ENCODE measurements at places on chromosomes 7 and 10. TPM values are rescaled to one million over a fixed set of nuclear protein-coding genes. Genes with fewer than 3 reads are reported as not detected.

- H3K27ac ChIP-seq: no peak overlapping the region
- no peaks in the 10 kb centered on the region for H3K4me1 ChIP-seq
- H3K4me3 ChIP-seq: no peak overlapping the region
- no peaks in the 10 kb centered on the region for H3K27me3 ChIP-seq
- no peaks in the 10 kb centered on the region for H3K36me3 ChIP-seq
These were observed 305.8 kb upstream of the KCND2 start for GRCh38 chr7:119967221-119967620.

- no peaks in the 10 kb centered on the region for H3K36me3 ChIP-seq
- no peak for DNase-seq
- H3K27ac ChIP-seq: no peak overlapping the region
- H3K4me3 ChIP-seq: no peak overlapping the region
- H3K27me3 ChIP-seq: no peaks in the 10 kb centered on the region
These were observed 17.8 kb upstream of the C1GALT1 start for GRCh38 chr7:7164591-7164990.

DNA sequence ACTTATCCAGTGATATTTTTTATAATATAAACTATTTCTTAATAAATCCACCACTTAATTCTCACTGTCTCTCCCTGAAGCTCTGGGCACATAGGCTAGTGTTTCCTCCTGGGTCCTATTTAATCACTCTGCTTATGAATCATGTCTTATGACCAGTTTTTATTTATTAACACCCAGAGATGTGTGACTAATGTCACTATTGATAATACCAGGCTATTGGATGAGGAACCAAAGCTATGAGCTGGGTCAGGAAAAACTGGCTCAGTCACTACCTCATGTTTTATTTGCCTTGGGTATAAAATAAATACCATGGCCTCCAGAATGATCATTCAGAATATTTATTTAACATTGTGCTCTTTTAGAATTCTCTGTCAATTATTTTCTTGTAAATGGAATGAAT, 5.2 kb downstream of the SEMA3E start:
- no peaks in the 10 kb centered on the region for H3K4me1 ChIP-seq
- DNase-seq: no peak
- H3K4me3 ChIP-seq: no peak overlapping the region
- no peaks in the 10 kb centered on the region for H3K27me3 ChIP-seq
- no peaks in the 10 kb centered on the region for H3K36me3 ChIP-seq
- H3K27ac ChIP-seq: no peak overlapping the region

DNA sequence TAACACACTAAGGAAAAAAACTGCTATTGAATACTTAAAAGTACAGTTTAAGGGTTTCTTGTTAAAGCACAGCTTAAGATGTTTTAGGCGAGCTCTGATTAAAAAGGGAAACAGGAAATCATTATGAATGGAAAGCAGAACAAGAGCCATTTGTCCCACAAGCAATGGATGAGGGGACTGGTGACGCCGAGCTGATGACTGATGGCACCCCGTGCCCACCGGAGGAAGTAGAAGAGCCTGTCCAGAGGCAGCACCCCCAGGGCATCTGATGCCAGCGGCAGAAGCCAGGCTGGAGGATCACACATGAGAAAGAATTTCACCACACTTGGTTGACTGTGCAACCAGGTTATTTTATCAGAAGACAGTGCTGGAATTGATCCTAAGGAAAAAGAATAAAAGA, 15.0 kb upstream of the INSIG1 start:
- H3K27me3 ChIP-seq: peaks cover 6% of the 10 kb centered on the region
- no peak overlapping the region for H3K27ac ChIP-seq
- peaks cover 6% of the 10 kb centered on the region for H3K4me1 ChIP-seq
- DNase-seq: no peak
- no peak overlapping the region for H3K4me3 ChIP-seq

CUZD1 gene
- 1.1 TPM for total RNA-seq

GRCh38 chr10:59847888-59848287, 58.5 kb downstream of the CCDC6 start:
- H3K4me3 ChIP-seq: no peak overlapping the region
- no peak for DNase-seq
- no peak overlapping the region for H3K27ac ChIP-seq

DNA sequence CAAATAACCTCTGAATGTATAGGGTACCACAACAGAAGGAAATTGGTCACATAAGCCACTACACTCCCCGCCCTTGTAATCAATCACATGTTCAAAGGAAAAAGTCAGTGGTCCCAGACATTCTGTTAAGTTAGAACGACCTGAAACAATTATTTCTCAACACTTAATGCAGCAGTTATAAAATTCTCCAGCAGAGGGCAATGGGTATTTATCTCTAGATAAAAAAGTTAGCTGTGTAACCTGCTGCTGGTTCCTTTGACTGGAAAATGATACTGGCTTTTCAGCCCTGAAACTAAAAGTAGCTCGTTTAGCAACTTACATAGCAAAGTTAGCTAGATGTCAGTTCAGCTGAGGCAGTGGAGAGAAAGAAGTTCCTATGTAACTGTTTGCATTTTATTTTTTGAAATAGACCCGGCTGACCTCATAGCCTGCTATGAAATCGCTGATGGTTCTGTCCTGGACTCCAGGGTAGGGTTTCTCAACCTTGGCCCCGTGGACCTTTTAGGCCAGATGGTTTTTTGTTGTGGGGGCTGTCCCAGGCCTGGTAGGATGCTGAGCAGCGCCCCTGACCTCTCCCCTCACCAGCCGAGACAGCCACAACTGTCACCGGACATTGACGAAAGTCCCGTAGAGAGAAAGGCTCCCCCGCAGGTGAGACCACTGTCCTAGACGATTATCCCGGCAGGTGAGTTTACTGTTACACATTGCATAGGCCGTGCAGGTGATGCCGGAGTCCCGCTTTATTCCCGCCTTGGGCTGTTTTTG, 40.2 kb upstream of the PROSER2 start:
- no peaks in the 10 kb centered on the region for H3K36me3 ChIP-seq
- no peaks in the 10 kb centered on the region for H3K27me3 ChIP-seq
- DNase-seq: peak; percentile 60
- no peaks in the 10 kb centered on the region for H3K4me1 ChIP-seq
- H3K27ac ChIP-seq: no peak overlapping the region
- no peak overlapping the region for H3K4me3 ChIP-seq

DNA sequence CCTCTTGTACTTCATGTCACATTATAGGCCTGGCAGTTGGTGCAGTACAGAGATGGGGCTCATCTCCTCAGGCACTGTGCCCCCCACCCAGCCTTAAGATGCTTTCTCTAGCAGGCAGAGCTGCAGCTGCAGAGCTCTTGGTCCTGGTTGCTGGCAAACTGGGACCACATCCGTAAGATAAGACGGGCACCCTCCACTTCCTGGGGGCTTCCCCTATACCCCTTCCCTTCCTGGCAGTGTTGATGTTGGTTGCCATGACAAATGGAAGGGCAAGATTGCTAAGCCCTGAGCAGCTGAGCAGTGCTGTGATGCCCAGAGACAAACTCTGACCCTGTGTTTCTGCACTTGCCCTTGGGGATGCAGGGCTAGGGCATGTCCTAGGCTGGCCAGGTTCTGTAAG, 103.4 kb upstream of the ANLN start:
- H3K4me1 ChIP-seq: peaks cover 84% of the 10 kb centered on the region
- H3K4me3 ChIP-seq: no peak overlapping the region
- peaks cover 14% of the 10 kb centered on the region for H3K36me3 ChIP-seq
- H3K27me3 ChIP-seq: no peaks in the 10 kb centered on the region
- no peak for DNase-seq

DNA sequence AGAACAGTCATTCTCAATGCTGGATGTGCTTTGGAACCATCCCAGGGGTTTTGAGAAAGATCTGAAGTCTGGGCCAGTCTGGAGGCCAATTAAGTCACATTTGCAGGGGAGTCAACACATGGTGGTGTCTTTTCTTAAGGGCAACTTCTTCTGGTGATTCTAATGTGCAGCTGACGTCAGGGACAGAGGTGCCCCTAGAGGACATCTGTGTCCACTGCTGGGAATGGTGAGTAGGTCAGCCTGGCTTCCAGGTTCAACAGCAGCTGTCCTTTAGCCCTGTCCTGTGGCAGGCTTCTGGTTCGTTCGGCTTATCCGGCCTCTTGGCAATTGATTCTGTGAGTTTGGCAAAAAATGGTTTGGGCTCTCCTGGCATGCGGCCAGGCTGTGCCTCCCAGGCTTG, 269.7 kb upstream of the HABP2 start:
- no peaks in the 10 kb centered on the region for H3K36me3 ChIP-seq
- no peak for DNase-seq
- no peak overlapping the region for H3K27ac ChIP-seq
- no peak overlapping the region for H3K4me3 ChIP-seq
- peaks cover 21% of the 10 kb centered on the region for H3K4me1 ChIP-seq

DNA sequence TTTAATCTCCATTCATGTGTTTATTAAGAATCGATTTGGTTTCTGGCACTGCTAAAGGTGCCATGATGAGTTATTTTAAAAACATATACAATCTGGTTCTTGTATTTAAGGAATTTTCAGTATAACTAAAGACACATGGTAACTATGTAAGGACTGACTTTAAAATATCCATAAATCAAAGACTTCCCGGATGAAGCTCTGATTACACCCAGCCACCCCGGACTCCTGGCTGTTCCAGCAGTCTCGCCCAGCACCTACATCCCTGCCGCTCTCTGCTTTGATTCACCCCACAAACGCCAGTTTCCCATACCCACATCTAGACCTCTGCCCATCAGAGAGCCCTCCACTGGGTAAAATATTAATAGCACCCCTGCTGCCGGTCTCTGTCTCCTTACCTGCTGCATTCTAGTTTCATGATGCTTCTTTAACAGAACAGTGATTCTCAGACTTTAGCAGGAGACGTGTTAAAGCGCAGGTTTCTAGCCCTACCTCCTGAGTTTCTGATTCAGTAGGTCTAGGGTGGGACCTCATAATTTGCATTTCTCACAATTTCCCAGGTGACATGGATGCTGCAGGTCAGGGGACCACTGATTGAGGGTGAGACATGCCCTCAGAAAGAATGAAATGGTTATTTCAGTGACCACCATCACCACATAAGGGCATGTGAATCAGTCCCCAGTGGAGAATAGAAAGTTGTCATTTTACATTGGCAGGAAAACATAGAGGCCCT, 185.7 kb downstream of the KIAA1217 start:
- DNase-seq: no peak
- H3K4me1 ChIP-seq: no peaks in the 10 kb centered on the region

GRCh38 chr10:49388161-49388560, 7.7 kb downstream of the DRGX start:
- DNase-seq: no peak
- H3K4me3 ChIP-seq: no peak overlapping the region
- H3K36me3 ChIP-seq: no peaks in the 10 kb centered on the region
- no peak overlapping the region for H3K27ac ChIP-seq
- no peaks in the 10 kb centered on the region for H3K4me1 ChIP-seq

EBLN1 gene
- not detected for total RNA-seq

GRCh38 chr7:12062062-12062461, 149.0 kb upstream of the TMEM106B start:
- no peak overlapping the region for H3K27ac ChIP-seq
- no peak overlapping the region for H3K4me3 ChIP-seq
- H3K36me3 ChIP-seq: no peaks in the 10 kb centered on the region
- H3K4me1 ChIP-seq: no peaks in the 10 kb centered on the region
- DNase-seq: no peak

TAS2R5 gene
- total RNA-seq: 0.57 TPM

DNA sequence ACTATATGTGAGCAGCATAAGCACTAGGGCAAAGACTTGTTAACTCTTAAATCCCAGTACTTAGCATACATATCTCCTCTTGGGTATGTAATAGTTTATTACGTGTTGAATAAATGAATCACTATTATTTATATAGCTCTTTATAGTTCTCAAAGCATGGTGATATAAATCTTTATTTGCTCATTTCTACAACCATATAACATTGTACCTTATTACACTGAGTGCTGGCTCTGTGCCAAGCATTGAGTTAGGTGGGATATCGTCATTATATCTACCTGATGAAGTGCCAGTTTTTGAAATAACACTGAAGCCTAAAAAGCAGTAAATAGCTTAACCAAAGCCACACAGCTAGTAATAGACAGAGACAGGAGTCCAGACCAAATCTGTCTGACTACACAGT, 27.9 kb downstream of the AHR start:
- H3K27me3 ChIP-seq: no peaks in the 10 kb centered on the region
- H3K36me3 ChIP-seq: peaks cover 2% of the 10 kb centered on the region
- no peaks in the 10 kb centered on the region for H3K4me1 ChIP-seq
- no peak overlapping the region for H3K4me3 ChIP-seq
- DNase-seq: no peak

RPEL1 gene
- 0.05 TPM for total RNA-seq

GRCh38 chr10:130065251-130065650, 45.4 kb downstream of the C10orf143 start:
- H3K36me3 ChIP-seq: no peaks in the 10 kb centered on the region
- DNase-seq: no peak
- no peaks in the 10 kb centered on the region for H3K27me3 ChIP-seq
- H3K4me3 ChIP-seq: no peak overlapping the region
- no peak overlapping the region for H3K27ac ChIP-seq
- H3K4me1 ChIP-seq: no peaks in the 10 kb centered on the region

GRCh38 chr10:70956029-70956759, 67.8 kb upstream of the PCBD1 start:
- no peak overlapping the region for H3K27ac ChIP-seq
- peaks cover 2% of the 10 kb centered on the region for H3K27me3 ChIP-seq
- H3K36me3 ChIP-seq: no peaks in the 10 kb centered on the region
- no peak for DNase-seq
- H3K4me1 ChIP-seq: no peaks in the 10 kb centered on the region

DNA sequence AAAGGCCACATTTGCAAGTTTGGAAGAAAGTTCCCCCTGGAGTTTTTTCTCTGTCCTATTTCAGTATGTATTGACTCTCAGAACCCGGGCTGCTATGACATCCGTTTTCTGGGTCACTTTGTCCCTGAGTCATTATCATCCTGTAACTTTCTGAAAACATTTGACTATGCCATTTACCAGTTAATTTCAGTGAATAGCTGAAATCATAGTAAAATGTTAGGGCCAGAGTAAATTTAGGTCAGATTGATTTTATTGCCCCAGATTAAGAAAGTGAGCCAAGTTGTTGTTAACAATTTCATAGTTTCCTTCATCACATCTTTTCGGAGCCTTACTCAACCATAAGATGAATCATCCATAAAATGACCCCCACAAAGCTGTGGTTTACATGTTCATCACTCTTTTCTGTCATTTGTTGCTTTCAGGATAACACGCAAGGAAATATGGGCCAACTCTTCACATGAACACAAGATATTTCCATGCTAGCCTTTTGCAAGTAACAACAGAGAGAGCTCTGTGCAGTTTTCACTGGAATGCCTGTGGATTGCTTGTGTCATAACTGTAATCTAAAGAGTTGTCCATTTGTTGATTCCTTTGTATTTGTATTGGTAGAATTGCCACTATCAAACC, 3.9 kb upstream of the MACC1 start:
- peaks cover 19% of the 10 kb centered on the region for H3K4me1 ChIP-seq
- DNase-seq: no peak
- H3K27me3 ChIP-seq: no peaks in the 10 kb centered on the region
- H3K4me3 ChIP-seq: no peak overlapping the region

NEUROG3 gene
- not detected for total RNA-seq

DNA sequence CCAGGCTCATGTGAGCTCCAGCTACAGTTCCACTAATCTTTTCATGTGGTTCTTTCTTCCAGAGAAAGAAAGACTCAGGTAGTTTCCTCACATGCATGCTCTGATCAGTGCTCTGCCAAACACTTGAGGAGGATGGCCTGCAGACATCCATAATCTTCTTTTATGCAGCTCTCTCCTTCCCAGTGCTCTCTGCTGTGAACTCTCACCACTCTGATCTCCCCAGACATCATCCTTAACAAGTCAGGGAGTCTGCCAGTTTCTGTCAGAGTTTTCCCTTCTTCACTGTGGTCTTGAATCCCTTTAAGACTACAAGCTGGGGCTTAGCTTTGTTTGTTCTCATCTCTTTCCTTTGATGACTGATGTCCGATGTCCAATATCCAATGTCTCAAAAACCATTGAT, 203.4 kb upstream of the PRKCQ start:
- H3K27me3 ChIP-seq: no peaks in the 10 kb centered on the region
- no peaks in the 10 kb centered on the region for H3K36me3 ChIP-seq
- no peak overlapping the region for H3K27ac ChIP-seq
- no peak overlapping the region for H3K4me3 ChIP-seq

TNS3 gene
- total RNA-seq: 5.9 TPM
